Stimulated activated CD4-positive, alpha-beta T cell treated with anti-CD3 and anti-CD28 coated beads, Interleukin-1b, Interleukin-23, amount 100 ng/mL, for 4 hours (primary cell): ENCODE measurements at places on chromosomes 13 and 19.

DNA sequence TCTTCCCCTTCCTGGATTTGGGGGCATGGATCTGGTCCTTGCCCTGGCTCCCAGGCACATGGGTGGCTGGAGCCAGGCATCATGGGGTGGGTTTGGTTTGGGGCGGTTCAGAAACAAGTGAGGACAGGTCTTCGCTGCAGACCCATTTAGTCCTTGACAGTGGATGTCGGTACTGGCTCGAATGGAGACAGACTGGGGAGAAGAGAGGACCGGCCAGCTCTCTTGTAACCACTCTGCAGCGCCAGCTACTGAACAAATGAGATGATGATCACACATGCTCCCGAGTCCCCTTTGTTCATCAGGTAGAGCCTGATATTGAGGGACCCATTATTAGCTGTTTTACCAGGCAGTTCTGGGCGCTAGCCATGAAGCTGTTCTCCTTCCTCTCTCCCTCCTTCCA lies 64.5 kb downstream of the CHST8 start:
- DNase-seq = no peak

DNA sequence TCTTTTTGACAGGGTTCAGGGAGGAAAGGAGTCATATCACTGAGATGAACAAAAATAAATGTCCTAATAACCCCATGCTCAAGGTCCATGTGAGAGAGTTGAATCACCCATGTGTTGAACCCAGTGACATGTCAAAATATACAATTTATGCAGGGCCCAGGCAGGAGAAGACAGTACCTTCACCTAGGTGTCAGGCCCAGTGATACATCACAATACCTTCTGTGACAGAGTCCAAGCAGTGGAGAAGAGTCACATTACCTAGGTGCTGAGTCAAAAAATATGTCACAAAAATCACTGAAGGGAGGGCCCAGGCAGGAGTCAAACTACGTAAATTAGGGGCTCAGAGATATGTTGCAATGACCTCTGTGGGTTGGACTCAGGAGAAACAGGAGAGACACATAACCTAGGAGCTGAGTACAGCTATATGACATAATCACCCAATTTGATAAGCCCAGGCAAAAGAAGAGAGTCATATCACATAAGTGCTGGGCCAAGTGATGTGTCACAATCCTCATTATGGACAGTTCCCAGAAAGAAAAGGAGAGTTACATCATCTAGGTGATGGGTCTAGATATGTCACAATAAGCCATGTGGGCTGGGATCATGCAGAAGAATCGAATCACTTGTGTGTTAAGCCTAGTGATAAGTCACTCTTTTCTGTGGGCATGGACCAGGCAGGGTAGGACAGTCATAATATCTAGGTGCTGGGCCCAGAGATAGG lies 13.8 kb upstream of the ZNF724 start:
- no peak for DNase-seq

DNA sequence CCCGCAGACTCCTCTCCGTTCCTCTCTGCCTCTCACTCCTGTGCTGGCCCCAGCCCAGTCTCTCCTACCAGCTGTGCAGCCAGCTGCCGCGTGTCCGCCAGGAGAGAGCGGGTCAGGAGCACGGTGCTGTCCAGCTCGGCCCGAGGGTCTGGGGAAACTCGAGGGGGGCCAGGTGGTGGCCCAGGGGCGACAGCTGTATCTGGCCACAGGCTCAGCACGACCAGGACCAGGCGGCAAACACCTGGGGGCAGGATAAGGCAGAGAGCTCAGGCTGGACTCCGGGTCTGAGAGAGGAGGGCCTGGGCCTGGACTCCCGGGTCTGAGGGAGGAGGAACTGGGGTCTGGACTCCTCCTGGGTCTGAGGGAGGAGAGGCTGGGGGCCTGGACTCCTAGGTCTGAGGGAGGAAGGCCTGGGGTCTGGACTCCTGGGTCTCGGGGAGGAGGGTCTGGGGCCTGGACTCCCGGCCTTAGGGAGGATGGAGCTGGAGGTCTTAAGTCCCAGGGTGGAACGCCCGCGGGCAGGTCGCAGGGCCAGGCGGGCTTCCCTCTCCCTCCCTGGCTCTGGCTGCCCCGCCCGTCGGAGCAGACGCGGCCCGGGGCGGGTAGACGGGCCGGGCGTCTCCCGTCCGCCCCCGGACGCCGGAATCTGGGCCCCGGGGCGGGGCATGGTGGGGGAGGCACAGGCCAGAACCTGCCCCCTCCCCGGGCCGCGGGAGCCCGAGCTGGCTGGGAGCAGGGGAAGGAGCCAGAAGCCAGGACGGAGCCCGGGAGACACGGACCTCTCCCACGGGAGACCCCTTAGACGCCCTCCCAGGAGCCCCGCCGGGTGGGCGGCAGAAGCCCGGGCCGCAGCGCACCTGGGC lies 1.3 kb downstream of the IL11 start:
- no peak for DNase-seq

GRCh38 chr19:1568320-1569019 lies at the start of gene MEX3D:
TSS of gene MEX3D (minus strand) at chr19:1568325. CDS start at chr19:1568058, 267 bp downstream.
- peak; percentile 86 for DNase-seq

DNA sequence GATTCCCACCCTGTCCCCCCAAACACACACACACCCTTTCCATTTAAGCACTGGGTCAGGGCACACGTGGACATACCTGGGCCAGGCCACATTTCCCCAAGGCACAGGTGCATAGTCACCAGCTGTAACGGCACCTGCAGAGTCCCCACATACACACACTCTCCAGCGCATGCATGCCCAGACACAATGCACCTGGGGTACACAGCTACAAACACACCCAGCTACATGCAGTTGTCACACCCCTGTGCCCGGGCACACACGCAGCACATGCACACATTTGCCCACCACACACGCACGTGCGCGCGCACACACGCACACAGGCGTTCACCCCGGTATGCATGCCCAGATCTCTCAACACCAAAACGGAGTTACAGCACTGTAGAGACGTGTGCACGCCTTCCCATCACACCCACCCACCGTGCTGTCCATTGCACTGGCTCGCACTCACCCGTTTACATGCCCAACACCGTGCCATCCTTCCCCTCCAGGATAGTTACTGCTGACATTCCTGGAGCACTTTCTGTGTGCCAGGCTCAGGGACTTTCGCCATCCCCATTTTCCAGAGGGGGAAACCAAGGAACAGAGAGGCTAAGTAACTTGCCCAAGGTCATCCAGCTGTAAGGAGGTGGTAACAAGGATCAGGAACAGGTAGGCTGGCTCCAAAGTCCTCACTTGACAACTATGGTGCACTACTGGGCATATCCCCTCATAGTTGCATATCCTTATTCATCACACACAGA lies 749 bp upstream of the SHANK1 start:
- DNase-seq = no peak

DNA sequence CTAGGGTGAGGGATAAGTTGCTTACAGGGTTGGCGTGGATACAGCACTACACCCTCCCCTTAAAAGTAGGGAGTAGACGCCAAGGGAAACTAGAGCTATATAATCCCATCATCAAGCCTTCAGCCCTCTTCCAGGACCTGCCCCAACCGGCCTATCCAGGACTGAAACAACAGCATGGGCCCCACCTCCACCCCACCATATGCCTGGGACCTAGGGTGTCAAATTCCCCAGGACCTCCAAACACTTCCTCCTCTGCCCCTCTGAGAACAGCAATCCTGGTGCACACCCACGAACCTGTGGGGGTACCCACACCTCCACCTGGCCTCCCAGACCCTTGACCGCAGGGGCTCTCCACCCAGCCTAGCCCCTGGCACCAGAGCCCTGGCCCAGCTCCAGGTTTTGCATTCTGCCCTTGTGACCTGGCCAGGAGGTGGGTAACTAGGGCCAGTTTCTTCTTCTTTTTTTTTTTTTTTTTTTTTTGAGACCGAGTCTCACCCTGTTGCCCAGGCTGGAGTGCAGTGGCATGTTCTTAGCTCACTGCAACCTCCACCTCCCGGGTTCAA lies 1.4 kb upstream of the CYP2F1 start:
- DNase-seq = no peak

DNA sequence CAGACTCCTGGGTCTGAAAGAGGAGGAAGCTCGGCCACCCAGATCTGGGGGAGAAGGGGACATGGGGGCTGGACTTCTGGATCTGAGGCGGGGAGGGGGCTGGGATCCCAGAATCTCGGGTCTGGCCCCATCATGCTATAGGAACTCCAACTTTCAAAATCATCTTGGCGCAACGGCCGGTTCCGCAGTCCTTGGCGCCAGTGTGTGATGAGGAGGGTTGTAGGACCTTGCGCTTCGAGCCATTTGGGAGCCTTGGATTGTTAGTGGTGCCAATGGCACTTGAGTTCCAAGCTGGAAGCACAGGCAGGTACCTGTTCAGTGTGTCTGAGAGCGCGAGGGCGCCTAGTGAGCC lies 324 bp downstream of the RUVBL2 start:
- DNase-seq = no peak

GRCh38 chr13:100529666-100530377 lies 58.8 kb downstream of the GGACT start:
- no peak for DNase-seq

GRCh38 chr19:2032296-2032941 lies 16.9 kb upstream of the BTBD2 start:
- no peak for DNase-seq

- no peak for DNase-seq
Observed at GRCh38 chr19:13923194-13923987, 14.8 kb downstream of the PODNL1 start.

DNA sequence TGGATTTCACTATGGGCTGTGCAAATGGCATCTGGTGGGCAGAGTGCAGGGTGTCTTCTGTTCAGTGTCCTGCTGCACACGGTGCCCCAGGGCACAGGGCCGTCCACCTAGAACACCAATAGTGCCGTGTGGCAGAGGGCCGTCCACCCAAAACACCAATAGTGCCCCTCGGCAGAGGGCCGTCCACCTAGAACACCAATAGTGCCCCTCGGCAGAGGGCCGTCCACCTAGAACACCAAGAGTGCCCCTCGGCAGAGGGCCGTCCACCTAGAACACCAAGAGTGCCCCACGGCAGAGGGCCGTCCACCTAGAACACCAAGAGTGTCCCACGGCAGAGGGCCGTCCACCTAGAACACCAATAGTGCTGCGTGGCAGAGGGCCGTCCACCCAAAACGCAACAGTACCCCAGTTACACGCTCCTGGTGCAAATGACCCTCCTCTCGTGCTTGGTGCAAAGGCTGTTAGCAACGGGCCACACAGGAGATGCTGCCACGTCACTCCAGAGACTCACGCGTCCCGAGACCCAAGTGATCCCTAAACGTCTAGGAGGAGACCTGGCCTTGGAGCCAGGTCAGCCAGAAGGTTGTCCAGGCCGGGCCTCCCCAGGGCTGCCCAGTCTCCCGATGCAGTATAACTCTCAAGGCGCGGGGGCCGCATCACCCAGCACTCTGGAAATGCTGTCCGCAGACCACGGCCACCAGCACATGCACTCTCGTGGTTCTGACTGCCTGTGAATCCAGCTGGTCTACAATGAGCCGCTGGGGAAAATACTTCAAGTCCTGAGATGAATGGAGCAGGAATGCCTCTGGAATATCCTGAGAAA lies 51.5 kb downstream of the RASA3 start:
- no peak for DNase-seq

GRCh38 chr19:29139227-29139626 lies 73.7 kb downstream of the UQCRFS1 start:
- DNase-seq = no peak

- DNase-seq = no peak
Observed at GRCh38 chr13:21594715-21595545, 9.0 kb downstream of the MICU2 start.

DNA sequence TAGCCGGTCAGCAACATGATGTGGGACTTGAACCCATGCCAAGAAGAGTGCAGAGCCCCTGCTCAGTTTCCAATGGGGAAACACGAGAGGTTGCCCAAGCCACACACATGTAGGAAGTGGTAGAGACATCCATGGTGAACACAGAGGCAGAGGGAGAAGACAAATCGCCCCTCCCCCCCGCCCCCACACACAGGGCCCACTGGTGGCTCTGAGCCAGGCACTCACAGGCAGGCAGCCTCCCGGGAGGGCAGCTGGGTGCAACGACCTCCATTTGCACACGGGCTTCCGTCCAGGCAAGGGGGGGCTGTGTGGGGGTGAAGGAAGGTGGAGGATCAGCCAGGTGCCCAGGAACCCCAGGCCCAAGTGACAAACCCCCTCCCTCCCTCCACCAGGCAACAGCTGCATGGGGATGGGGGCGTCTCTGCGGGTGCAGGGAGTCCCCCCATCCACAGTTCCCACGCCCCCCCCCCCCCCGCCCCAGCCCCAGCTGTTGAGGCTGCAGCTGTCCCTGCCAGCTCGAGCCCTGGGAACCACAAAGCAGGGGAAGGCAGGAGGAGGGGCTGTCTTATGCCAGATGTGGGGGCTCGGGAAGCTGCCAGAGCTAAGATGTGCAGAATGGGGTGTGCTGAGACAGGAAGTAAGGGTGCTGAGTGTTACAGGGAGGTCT lies 3.4 kb downstream of the NOTCH3 start:
- DNase-seq = no peak

- DNase-seq = no peak
Observed at GRCh38 chr19:18868380-18869022, 27.5 kb downstream of the CERS1 start.

GRCh38 chr13:114005206-114005724 lies 31.4 kb upstream of the C13orf46 start:
- no peak for DNase-seq

- no peak for DNase-seq
Observed at GRCh38 chr19:27974082-27974513, 1238.9 kb downstream of the UQCRFS1 start.

DNA sequence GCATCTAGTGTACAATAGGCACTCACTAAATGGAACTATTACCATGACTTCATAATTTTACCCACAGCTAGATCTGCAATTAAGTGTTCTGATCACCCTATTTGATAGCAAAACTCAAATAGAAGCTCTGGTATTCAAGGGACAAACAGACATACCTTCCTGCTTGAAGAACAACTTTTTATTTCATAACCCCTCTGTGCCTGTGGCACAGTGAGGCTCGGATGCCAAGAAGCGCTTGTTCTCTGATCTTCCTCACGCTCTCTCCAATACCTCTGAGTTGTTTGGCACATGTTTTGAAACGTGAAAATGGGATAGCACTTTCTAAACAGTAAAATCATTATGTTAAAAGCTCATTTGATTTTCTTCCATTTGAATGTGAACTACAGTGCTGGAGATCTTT lies 232.0 kb downstream of the KLF5 start:
- no peak for DNase-seq

- DNase-seq = no peak
Observed at GRCh38 chr19:840519-841206, at the start of gene PRTN3. TSS of gene PRTN3 (plus strand) at chr19:840999. CDS start at chr19:841009, 10 bp downstream.
